Stimulated activated CD8-positive, alpha-beta memory T cell treated with anti-CD3 and anti-CD28 coated beads, Interleukin-15, amount 100 ng/mL, for 1 hour (primary cell): ENCODE measurements at places on chromosomes 12 and 14.

- no peak for DNase-seq
Observed at GRCh38 chr12:1870086-1870485, 48.4 kb downstream of the CACNA2D4 start.

- DNase-seq: no peak
Observed at GRCh38 chr12:15435597-15435996, 113.3 kb downstream of the PTPRO start.

- no peak for DNase-seq
Observed at GRCh38 chr12:2267703-2268470, 215.1 kb downstream of the CACNA1C start.

- DNase-seq: no peak
Observed at GRCh38 chr12:55955800-55956508, 9.9 kb downstream of the PMEL start.

GRCh38 chr12:12665194-12665593 is 30.8 kb downstream of the GPR19 start:
- no peak for DNase-seq

GRCh38 chr12:117441751-117442150 is 80.3 kb upstream of the NOS1 start:
- no peak for DNase-seq

DNA sequence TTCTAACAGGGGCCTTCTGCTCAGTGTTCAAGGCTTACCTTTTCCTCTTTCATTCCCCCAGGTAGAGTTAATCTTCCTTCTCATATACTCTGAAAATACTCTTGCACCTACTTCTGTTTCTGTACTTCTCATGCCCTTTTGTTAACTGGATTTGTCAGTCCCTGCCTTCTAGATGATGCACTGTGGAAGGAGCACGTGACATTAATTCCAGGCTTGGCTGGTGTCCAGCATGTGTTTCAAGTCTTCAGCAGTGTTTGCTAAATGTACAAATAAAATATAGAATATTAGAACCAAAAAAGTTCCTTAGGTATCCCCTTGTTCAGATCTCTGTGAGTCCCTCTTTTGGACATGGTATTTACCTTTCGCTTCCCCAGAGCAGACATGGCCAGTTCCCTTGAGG is 27.9 kb upstream of the EVL start:
- no peak for DNase-seq

- DNase-seq: no peak
Observed at GRCh38 chr12:102009796-102010195, 52.0 kb downstream of the WASHC3 start.

- no peak for DNase-seq
Observed at GRCh38 chr12:131774576-131775391, 53.4 kb upstream of the MMP17 start.

DNA sequence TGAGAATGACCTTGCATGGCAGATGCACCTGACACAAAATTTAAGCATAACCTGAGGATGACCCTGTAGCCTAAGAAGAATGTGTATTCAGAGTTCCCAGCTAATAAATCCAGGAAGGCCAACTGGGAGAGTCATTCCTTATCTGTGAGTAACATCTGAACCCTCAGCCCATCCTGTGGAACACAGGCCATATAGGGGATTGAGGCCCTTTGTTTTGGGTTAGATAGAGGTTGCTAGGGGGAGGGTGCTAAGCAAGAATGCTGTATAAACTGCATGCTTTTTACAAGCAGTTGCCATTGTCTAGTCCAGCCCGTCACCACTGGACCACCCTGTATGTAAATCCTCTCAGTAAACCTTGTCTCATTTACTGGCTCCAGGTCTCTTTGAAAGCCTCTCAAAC is 77.0 kb downstream of the BICD1 start:
- no peak for DNase-seq

DNA sequence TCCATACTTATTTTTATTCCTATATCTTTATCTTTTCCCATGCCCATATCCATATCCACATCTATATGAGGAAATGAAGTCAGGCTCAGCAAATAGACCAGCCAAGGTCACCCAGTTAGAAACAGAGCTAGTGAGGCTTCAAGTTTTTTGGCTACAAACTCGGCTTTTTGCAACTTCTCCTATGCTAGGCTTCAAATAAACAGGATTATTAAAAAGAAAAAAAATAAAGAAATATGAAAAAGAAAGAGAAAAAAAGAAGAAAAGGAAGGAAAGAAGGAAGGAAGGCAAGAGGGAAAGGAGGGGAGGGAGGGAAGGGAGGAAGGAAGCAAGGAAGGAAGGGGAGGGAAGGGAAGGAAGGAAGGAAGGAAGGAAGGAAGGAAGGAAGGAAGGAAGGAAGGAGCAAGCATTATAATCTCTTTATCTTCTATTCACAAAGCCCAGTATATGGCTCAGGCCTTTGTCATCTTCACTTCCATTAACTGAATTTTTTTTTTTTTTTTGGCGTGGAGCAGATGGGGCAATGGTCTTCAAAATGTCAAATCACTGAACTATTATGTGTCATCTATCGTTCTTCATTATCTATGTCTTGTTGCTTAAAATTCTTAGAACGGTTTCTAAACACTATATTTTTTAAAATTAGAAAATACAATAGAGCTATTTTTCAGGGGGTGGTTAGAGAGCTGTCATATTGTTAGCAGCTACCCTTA is 418.2 kb downstream of the VRK1 start:
- DNase-seq: no peak

DNA sequence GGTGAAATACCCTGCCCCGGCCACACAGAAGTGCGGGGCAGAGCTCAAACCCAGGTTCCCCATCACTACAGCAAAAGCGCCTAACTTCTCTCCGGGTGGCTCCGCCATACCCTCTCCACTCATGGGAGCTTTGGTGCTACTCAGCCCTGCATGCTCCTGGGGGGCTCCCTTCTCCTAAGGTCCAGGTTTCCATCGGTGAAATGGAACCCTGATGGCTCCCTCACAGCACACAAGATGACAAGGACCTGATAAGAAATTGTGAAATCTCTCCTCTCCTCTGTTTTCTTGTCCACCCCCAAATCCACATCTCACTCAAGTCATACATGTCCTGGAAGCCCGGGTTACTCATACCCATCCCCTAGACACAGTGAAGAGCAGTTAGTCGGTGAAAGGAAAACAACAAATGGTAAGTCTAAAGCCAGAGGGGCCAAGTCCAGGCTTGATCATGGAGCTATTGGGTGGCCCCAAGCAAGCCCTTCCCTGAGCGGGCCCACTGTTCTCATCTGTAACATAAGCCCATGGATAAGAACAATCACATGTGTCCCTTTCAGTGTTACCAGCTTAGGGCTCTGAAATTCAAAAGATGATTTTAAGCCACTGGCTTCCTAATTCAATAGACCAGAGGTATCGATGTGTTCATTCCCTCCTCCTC is 317.5 kb downstream of the BCL11B start:
- no peak for DNase-seq

DNA sequence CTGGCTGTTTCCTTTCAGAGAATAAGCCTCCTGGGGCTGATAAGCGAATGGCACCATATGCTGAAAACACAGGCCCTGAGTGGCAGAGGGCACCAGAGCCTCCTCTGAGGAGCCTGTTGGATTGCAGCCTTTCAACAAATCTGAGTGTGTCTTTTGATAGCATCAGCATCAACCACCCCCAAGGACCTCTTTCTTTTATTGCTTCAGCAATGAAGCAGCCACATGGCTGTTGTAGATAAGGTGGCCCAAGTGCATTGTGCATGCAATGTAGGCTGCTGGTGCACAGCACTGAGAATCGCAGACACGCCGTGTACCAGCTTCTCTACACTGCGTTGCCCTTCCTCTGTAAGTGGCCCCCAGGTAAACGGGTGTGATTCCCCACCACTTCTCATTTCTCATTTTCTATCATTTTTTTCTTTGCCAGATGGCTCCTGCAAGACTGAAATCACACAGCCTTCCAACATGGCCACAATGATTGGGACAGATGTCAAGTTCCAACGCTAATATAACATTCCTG is 191.7 kb downstream of the DAD1 start:
- no peak for DNase-seq

GRCh38 chr14:64763801-64764621 is 59.8 kb downstream of the PLEKHG3 start:
- no peak for DNase-seq

GRCh38 chr12:109018296-109018695 is 2.6 kb downstream of the SVOP start:
- no peak for DNase-seq

DNA sequence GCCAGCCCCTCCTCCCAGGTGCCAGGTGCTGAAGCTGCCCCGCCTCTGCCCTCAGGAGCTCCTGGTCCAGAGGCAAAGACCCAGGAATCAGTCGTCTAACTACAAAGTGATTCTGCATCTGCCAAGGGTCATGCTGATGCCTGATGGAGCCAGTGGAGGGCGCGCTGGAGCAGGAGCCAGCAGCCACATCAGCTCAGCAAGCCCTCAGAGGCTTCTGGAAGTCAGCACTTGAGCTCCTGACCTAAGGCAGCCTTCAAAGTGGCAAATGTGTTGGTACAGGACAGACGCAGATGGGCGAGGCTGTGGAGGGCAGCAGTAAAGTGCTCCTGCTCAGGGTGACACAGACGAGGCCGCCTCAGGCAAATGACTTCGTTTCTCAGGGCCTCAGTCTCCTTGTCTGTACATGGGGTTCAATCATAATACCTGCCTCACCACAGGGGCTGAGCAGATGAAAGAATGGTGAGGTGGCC is 10.9 kb downstream of the C12orf43 start:
- DNase-seq: no peak

DNA sequence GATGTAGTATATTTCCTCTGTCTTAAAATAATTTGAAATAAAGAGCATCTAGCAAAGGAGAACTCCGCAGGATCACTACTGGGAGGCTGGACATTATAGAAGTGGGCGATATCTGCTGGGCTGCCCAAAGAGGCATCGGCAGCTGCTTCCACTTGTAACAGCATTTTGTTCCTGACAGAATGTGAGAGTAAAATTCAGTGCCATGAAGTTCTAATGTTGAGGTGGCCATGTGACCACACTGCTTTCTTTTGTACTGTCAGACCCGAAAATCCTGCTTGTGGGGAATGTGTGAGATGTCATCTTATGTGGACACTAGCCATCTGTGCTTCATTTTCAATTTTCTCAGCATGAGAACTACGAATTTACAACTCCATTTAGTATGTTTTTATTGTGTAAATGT is 151.9 kb downstream of the ACSS3 start:
- no peak for DNase-seq

- no peak for DNase-seq
Observed at GRCh38 chr12:56657416-56658379, 11.9 kb upstream of the ATP5F1B start.

DNA sequence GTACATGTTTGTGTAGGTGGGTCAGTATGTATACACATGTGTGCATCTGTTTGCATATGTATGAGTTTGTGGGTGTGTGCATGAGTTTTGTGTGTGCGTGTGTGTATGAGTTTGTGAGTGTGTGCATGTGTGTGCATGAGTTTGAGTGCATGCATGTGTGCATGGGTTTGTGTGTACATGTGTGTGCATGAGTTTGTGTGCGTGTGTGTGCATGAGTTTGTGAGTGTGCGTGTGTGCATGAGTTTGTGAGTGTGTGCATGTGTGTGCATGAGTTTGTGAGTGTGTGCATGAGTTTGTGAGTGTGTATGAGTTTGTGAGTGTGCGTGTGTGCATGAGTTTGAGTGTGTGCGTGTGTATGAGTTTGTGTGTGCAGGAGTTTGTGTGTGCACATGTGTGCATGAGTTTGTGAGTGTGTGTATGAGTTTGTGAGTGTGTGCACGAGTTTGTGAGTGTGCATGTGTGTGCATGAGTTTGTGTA is 61.5 kb downstream of the FZD10 start:
- no peak for DNase-seq
